ENCODE measurements at places on chromosomes 16 and 17.

DNA sequence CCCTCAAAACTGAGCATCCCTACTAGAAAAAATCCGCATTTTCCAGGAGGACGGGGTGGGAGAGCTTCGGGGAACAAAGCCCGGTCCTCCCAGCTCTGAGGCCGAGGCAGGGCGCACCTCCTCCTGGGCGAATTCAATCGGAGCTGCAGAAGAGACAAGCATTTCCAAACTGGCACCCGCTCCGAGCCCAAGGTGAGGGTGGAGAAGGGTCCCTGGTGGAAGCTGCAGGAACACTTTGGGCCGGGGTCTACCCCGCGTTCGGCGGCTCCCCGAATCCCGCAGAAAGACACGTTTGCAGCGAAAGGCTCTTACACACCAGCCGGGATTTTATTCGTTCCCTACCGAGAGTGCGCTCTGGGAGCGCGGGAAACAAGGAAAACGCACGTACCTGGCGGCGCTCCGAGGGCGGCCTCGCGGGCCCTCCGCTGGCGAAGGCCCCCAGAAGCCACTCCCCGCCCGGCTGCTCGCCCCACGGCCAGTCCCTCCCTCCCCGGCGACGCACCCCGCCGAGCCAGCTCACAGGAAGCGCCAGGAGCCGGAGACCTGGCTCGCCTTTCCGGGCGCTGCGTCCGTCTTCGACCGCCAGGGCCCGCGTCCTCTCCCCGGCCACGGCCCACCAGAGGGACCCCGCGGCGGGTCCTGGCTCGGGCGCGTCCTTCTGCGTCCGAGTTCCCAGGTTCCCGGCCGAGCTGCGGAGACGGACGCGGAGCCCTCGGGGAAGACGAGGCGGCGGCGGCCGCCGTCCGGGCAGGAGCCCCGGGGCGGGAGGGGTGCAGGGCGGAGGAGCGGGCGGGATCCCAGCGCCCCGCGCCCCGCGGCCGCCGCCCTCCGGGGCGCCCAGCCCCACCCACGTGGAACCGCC is 49.8 kb upstream of the BAHCC1 start:
- peak; percentile 92 for DNase-seq

GRCh38 chr16:77472262-77472661 is 37.4 kb upstream of the ADAMTS18 start:
- no peak for DNase-seq

- DNase-seq: no peak
These were observed 104.3 kb downstream of the PHKB start for GRCh38 chr16:47565454-47565853.

DNA sequence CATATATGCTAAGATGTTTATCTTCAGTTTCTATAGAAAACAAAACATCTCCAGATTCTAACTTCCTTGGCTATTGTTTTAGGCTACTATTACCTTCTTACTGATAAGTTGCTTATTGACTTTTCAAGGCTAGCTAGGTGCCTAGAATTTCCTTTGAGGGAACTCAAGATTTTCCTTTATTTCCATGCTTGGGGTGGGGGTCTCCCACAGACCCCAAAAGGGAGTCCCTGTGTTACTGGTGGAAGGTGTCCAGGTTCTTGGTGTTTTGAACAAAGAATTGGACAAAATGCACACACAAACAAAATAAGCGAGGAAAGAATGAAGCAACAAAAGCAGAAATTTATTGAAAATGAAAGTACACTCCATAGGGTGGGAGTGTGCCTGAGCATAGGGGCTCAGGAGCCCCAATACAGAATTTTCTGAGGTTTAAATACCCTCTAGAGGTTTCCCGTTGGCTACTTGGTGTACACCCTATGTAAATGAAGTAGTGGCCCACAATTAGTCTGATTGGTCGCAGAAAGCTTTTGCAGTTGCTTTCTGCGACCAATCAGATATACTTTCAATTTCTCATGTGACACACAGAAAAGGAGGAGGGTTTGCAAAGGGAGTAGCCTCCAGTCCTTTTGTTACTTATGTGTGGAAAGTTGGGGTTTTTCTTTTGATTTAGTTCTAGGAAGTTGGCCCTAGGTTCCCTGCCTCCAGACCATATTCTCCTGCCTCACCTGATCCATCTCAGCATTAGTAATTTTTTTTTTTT is 67.5 kb downstream of the MARF1 start:
- DNase-seq: no peak

DNA sequence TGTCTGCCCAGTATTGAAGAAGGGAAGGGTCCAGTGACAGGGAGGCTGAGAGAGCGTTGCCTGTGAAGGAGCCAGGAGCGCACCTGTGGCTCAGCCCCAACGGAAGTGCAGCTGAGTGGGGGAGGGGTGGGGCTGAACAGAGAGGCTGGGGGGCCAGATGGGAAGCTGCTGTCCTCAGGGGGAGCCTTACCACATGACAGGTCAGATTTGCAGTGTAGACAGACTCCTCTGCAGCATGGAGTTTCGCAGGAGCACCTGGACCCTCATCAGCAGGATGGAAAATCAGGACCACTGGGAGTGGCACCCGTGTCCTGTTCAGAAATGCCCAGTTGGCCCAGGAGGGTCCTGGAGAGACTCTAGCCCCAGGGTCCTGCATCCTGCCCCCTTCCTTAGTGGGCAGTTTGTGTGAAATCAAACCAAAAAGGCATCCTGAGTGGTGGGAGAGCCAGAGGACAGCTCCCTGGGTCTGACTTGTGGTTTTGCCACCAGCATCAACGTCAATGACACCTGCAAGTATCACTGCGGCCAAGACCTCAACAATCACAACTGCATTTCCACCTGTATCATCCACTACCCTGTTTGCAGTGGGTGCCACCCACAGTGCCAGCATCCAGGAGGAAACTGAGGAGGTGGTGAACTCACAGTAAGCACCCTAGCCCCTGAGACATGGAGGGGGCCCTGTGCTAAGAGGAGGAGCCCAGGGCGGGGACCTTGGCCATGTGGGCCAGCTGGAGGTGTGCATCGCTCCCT is 7.8 kb downstream of the CD300A start:
- DNase-seq: no peak

DNA sequence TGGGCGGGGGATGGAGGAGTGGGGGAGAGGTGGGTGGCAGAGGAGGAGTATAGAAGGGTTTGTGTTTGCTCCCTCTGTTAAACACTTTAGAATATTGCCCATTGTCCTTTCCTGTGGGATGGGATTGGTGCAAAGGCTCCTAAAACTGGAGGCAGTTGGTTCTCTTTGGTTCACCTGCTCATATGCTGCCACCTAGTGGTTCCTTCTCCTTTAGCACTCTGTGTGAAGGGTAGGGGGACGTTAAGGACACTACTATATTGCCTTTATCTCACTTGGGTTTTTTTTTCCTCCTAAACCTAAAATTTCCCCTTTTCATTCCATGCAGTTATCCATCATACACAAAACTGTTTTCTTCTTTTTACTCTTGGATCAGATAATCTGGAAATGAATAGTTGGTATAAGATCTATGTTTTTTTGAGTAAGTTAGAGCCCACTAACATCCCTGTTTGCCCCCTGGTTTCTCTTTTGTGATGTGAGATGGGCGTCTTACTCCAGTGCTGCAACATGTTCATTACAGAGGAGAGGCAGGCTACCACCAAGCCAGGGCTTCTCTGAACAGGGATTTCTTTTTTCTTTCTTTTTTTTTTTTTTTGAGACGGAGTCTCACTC is 23.8 kb downstream of the SNX11 start:
- DNase-seq: peak; percentile 72

GRCh38 chr17:75090871-75091854 is 3.4 kb downstream of the SLC16A5 start:
- DNase-seq: no peak

- no peak for DNase-seq
These were observed 61.2 kb upstream of the MPHOSPH6 start for GRCh38 chr16:82231008-82231787.

GRCh38 chr16:29664091-29664921 is 1.3 kb downstream of the SPN start:
- DNase-seq: peak; percentile 51

DNA sequence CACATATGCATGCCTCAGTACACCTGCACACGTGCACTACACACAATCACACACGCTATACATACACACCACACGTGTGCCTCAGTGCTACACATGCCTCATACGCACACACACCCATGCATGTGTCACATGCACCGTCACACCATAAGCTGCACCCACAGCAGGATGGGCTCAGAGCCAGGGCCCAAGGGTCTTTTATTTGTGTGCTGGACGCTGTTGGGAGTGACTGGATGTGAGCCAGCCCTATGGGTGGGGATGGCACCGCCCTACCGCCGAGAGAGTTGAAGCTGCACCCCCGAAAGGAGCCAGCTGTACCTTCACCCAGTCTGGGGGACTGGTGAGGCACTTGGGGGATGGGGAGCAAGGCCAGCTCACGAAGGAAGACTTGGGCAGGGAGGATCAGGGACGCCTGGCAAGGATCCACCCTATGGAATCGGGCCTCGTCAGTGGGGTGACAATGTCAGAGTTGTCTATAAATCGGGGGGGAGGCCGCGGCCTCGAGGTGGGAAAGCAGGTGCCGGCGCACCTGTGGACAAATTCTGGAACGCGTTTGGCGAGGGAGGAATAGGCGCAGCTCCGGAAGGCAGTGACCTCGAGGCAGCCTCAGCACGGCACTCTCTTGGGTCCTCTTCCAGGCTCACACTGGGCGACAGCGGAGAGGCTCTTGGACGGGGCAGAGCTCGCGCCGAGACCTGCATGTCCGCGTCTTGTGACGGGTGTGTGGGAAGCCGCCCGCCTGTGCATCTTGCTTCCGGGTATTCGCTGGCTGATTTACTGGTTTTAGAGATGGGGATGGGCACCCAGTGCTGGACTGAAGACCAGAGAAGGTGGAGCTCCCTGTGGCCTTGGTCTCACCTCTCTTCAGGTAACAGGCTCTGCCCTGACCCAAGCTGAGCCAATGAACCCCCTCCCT is 7.3 kb downstream of the RGS11 start:
- no peak for DNase-seq

GRCh38 chr16:23254338-23254737 is 47.8 kb upstream of the SCNN1B start:
- DNase-seq: no peak

- DNase-seq: no peak
These were observed 6.5 kb downstream of the FNDC8 start for GRCh38 chr17:35127751-35128514.

- DNase-seq: no peak
These were observed 129.2 kb upstream of the MYOCD start for GRCh38 chr17:12536472-12536871.

GRCh38 chr16:68590201-68590994 is 51.3 kb downstream of the ZFP90 start:
- DNase-seq: peak; percentile 77

GRCh38 chr17:74833501-74834377 is 25.9 kb downstream of the GRIN2C start:
- peak; percentile 66 for DNase-seq
